ENCODE measurements at places on chromosomes 7 and 10.

DNA sequence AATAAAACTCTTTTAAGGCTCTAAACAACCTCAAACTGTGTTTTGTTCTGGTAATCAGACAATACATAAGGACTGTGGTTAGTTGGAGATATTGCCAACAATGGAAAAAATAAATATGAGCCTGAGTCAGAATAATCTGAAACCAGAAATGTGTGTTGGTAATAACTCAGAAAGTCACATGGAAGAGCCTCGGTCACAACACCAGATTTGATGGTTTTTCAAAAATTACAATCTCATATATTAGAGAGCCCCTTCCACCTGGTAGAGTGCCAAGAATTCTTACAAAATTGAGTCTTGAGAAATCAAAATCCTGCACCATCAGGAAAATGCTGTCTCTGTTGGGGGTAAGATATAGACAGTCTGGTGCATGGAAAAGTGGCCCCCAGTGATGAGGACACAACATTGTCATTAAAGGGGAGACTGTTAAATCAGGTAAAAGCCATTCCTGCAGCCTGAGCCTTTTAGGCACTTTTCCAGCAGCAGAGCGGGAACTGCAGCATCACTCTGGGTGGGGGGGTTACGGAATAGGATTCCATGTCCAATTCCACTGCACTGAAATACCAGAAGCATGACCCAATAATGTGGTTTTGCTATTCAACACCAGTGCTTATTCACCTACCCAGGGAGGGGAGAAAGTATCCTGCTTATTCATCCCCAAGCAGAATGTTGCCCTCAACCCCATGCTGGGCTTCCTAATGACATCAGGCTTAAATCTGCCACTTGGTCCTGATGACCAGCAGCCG, 9.5 kb upstream of the ADAM12 start:
- no peak for DNase-seq

DNA sequence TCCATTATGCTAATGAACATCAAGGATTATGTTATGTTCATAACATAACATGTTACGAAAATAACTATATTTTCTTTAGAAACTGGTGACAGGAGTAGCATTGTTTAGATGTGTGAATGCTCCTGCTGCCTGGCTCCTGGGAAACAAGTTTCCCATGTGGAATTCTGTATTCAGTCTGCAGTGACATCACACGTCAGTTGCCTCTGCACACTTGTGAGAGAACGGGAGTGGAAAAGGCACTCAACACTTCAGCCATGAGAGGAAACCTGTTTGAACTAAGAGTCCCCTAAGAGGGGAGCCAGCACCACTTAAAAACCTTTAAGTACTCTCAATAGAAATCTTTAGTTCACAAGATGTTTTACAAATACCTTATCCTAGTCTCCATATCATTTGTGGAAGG, 140.3 kb upstream of the FAM20C start:
- no peak for DNase-seq

GRCh38 chr7:138429577-138430250, 30.3 kb upstream of the TRIM24 start:
- no peak for DNase-seq

GRCh38 chr10:131890276-131891195, 10.3 kb upstream of the PPP2R2D start:
- DNase-seq: no peak

- no peak for DNase-seq
These were observed 44.4 kb upstream of the CD36 start for GRCh38 chr7:80593869-80594586.

DNA sequence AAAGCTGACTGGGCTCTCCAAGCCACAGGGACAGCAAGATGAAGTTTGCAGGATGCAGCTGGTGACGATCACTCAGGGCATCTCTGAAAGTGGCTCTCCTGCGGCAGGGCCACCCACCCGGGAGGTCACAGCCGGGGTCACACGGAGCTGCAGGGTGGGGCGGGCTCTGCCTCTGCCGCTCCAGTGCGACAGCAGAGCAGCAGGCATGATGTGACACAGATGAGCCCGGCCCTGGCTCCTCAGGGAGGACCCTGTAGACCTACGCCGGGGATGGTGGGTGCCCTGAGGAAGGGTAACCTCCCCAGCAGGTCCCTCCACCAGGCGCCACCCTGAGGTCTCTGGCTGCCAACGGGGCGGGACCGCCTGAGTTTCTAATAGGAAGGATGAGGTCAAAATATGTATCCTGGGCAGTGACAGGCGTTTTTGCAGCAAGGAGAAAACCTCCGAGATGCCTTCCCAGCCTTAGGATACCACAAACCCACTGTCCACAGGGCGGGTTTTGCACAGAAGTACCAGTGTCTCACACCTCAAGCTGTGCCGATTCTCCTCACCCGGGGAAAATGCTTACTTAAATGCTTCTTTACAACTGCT, 114.8 kb upstream of the DIP2C start:
- no peak for DNase-seq

- DNase-seq: no peak
These were observed 9.5 kb downstream of the GPR146 start for GRCh38 chr7:1053816-1054370.

- DNase-seq: no peak
These were observed 22.2 kb upstream of the ITGB1 start for GRCh38 chr10:32980242-32980557.

Measured in NCI-H1105 treated with DMSO at 0.1 percent for 48 hours (cell line).